ENCODE measurements at places on chromosomes 3 and 15.

DNA sequence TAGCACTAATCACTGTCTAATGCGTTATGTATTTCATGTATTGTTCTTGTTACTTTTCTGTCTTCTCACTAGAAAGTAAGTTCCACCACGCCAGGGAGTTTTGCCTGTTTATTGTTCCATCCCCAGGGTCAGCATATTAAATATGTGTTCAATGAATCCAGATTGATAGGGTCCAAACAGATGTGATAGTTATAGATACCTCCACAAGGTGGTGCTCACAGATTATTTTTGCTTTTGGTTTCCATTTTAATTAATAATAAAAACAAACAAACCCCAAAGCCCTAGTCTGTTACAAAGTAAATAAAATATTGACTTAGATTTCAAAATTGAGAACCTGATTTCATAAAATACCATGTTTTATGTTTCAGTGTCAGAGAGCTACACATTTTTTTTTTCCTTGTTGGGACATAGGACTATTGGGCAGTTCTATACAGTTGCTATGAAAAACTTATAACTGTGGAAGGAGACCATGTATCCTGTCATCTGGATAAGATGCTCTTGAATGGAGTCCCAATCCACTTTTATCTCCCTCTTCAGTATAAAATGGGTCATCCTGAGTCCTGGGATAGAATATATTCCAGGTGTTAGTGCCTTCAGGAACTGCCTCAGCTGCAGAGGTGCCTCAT, 12.4 kb downstream of the OTOL1 start:
- DNase-seq, result no peak

GRCh38 chr15:92082006-92082843, 228.7 kb downstream of the SLCO3A1 start:
- DNase-seq, result peak; percentile 47

- DNase-seq, result no peak
Observed at GRCh38 chr15:70327856-70328678, 230.3 kb upstream of the TLE3 start.

GRCh38 chr15:93476491-93477177, 387.6 kb upstream of the RGMA start:
- no peak for DNase-seq

DNA sequence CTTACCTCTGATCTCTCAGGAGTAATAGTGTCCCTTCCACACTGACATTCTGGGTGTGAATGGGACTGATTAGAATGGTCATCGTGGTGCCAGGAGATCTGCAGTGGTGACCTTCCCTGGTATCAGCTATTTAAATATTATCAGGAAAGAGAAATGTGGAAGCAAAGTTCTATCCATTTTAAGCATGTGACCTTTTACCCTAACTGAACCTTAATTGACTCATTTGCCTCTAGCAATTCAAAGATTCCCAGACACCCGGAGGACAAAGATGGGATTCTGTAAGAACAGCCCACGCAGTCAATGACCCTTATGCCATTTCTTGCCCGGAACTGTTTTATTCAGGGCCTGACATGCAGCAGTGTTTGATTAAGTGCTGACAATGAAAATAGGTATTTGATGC, 10.3 kb downstream of the LIPC start:
- no peak for DNase-seq

DNA sequence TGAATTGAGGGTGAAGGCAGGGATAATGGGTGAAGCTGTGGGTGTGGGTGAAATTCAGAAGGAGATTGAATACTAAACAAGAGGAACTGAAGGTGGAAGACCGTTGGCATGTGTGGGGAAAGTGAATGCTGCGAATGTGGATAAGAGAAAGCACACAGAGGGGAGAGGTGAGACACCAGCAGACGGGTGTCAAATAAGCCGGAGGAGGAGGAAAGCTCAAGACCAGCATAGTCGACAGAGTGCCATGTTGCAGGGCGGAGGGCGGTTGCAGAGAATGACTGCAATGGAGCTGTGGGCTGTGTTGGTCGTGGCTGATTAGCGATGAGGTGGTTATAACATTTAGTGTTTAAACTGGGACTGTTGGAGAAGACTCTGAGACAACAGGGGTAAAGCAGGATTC, 16.4 kb upstream of the HCN4 start:
- DNase-seq, result no peak

- DNase-seq, result no peak
Observed at GRCh38 chr3:183215591-183216202, 37.4 kb upstream of the B3GNT5 start.

- no peak for DNase-seq
Observed at GRCh38 chr3:172390792-172391191, 57.5 kb downstream of the GHSR start.

DNA sequence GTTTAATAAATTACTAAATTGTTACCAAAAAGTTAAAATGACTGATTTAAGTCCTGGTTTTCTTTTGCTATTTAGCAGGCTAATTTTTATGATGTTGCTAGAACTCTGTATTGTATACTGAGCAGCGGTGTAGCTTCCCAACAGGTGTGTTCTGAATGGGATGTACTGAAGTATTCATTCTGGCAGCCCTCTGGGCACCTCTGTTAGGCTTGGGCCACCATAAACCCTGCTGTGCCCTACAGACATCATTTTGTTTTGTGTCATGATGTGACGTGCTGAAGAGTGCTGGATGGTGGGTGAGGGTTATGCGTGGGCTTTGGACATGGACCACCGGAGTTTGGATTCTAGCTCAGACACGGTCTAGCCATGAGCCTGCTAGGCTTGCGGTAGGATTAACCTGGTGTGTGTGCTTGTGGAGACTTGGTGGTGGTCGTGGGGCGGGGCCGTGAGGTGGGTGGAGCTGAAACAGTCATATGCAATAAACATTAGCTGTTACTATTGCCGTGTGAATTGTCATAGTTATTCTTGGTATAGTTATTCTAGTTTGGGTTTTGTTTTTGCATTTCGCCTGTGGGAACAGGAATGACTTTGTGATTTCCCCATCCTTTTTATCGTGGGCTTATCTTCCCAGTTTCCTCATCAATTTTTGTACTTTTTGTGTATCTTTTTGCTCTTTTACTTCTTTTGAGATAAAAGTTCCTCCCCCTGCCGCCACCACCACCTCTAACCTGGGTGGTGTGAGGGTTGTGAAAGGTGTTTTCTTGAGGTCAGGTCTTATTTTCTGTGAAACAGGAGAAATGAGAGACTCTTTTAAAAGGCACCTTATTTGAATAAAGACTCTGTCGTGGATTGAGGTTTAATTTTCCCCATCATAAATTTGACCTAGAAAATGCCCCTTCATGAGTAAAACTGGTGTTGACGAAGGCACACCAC, 93.7 kb downstream of the MCTP2 start:
- DNase-seq, result no peak

DNA sequence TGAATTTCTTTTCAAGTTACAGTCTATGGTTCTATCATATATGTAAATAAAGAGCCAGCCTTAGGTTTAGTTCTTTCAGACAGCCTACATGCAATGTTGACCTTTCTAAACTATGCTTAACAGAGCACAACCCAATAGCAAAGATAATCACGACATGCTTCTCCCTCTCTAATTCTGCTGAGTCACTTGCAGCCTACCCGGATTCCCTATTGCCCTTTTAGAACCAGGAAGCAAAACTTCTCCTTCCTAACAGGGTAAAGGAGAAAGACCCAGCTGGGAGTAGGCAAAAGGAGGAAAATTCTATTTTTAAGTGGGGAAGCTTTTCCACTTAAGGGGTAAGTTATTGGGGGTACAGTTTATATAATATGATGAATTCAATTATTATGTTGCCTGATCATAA, 79.3 kb downstream of the SLC7A14 start:
- no peak for DNase-seq

- DNase-seq, result no peak
Observed at GRCh38 chr3:42498791-42499477, 3.5 kb upstream of the VIPR1 start.

- DNase-seq, result no peak
Observed at GRCh38 chr15:56950979-56951378, 32.5 kb downstream of the TCF12 start.

DNA sequence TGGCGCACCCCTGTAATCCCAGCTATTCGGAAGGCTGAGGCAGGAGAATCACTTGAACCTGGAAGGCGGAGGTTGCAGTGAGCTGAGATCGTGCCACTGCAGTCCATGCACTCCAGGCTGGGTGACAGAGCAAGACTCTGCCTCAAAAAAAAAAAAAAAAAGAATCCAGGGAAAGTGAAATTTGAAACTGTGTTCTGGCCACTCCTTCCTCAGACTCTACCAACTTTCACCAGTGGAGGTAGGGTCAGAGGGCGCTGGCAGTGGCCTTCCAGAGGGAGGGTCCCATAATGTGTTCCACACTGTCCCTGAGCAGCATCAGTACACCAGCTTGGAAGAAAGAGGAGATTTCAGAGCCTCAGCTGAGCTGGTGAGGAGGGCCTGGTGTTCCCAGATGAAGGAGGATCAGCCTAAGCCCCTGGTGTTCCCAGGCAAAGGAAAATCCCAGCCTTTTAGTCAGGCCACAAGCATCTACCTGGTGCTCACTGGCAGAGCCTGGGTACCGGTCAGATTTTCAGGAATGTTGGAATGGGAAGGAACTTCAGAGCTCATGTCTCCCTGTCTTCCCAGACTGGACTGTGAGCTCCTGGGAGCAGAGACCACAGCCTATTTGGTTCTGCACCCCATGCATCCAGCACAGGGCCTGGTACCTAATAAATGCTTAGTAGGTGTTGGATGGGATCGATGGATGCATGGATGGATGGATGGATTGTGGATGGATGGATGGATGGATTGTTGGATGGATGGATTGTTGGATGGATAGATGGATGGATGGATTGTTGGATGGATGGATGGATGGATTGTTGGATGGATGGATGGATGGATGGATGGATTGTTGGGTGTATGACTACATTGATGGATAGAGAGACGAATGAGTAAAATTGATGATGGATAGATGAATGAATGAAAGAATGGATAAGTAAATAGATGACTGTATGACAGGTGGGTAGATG, 117.9 kb downstream of the CORO2B start:
- no peak for DNase-seq
